Brain microvascular endothelial cell (primary cell): ENCODE measurements at places on chromosomes 16 and 17.
A peak's percentile ranks its signal among the peaks of the same experiment; 100 is the strongest.

DNA sequence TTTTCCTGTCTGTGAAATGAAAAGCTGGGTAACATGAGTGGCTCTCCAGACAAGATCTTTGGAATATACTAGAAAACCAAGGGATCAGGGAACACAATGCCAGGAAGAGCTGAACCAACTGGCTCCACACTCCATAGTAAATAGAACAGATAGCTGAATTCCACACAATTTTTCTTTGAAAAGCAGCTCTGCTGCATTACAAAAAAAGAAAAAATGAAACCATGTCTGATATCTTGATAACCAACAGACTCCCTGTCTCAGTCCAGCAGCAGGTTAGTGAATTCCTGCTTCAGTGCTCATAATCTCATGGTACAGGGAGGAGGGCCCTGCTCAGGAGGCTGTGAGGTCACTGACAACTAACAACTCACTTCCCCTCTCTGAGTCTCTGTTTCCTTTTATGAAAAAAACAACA is 97.1 kb downstream of the CDH11 start:
- peak; percentile 86 for DNase-seq

GRCh38 chr17:65143889-65144604 is 6.9 kb downstream of the RGS9 start:
- no peak for DNase-seq

DNA sequence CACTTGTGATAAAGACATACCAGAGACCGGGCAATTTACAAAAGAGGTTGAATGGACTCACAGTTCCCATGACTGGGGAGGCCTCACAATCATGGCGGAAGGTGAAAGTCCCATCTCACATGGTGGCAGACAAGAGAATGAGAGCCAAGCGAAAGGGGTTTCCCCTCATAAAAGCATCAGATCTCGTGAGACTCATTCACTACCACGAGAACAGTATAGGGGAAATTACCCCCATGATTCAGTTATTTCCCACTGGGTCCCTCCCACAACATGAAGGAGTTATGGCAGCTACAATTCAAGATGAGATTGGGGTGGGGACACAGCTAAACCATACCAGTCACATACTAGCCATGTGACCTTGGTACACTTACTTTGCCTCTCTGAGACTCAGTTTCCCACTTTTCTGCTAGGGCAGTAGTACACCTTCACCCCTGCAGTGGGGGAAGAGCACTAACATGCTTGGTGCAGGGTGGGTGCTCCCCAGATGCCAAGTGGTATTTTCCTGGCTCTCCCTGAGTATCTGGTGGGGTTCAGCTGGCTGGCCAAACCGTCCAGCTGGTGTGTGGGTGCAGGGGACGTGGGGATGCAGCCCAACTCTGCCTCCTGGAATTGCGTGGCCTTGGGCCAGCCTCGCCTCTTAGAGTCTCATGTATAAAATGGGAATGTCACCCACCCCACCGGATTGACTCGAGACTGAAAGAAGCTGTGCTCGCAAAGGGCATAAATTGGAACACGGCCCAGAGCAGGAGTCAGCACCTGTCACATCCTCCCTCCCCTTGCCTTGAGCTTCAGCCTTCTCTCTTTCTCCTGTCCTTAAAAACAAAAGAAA is 364.1 kb downstream of the CPPED1 start:
- no peak for DNase-seq

DNA sequence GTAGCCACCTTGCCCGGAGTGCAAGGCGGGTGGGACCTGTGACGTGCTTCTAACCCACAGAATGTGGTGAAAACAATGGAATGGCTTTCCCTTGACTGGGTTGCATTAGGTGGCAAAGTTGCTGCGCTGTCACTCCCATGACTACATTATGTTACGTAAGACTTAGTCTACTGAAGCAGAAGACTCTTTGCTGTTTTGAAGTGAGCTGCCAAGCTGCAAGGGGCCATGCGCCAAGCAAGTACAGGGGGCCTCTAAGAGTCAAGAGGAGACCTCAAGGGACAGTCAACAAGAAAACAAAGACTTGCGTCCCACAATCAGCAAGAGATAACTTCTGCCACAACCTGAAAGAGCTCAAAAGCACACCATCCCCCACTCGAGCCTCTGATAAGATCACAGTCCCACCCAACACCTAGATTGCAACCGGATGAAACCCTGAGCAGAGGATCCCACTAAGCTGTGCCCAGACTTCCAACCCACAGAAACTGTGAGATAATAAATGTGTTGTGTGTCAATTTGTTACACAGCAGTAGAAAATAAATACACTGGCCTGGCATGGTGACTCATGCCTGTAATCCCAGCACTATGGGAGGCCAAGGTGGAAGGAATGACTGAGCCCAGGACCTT is 16.5 kb downstream of the ANKRD11 start:
- DNase-seq, result peak; percentile 34

DNA sequence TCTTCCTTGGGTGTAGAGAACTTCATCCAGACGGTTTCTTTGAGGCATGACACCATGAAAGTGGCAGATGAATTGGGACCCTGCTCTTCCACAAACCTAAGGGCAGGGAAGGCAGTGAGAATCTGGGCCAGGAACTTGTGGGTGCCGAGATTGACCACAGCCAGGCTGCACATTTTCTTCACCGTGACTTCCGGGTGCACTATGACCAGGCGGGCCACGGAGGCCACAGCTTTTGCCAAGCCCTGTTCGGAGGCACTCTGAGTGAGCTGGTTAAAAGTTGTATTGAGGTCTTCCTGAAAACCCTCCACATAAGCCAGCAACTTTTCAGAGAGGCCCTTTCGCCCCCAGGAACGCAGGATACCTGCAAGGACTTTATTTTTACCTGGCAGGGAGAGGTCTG is 5.9 kb downstream of the GEMIN4 start:
- DNase-seq, result no peak

DNA sequence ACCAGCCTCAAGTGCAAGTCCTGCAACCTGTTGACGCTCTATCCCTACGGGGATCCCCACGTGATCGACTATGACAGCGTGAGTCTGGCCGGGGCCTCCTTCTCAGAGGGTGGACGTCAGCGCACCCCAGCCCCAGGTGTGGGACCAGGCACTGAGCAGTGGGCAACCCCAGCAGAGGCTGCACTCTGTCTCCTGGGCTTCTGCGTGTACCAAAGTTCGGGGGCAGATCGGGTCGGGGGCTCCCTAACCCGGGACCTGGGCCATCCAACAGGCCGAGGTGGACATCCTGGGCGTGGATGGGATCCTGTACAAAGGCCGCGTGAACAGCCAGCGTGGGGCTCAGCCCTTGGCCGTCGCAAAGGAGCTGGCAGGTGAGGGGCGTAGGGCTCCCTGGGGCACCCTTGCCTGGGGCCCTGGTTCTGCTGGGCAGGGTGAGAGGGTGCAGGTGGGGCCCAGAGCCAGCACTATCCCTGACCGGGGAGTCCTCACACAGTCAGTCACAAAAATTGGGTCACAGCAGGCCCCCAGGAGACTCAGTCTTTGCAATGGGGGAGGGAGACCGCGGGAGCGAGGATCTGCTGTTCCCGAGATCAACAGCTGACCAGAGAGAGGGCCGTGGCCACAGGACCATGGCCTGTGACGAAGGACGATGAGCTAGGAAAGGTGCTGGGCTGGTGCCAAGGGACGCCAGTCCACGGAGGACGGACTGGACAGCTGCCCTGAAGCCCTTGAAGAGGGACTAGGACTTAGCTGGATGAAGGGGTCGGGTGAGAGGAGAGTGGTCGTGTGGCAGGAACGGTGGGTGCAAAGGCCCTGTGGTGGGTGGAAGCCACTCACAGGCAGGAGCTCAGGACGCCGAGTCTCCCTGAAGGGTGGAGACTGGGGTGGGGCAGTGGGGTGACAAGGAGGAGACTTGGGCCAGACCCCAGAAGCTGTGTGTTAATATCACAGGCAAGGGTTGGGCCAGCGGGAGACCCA is 20.0 kb downstream of the UBALD1 start:
- DNase-seq, result no peak

DNA sequence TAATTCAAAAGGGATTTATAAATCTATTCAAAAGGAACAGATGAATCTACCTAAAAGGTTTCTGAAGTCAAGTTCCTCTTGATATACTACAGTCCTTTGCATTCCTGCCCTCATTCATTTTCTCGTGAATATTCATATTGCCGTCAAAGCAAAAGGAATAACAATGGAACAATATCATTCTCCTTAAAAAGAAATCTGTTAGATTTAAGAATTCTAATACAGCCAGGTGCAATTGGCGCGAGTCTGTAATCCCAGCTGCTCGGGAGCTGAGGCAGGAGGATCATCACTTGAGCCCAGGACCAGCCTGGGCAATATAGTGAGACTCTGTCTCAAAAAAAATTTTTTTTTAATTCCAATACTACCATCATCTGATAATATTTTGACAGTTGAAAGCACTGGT is 130.3 kb downstream of the BRIP1 start:
- no peak for DNase-seq

DNA sequence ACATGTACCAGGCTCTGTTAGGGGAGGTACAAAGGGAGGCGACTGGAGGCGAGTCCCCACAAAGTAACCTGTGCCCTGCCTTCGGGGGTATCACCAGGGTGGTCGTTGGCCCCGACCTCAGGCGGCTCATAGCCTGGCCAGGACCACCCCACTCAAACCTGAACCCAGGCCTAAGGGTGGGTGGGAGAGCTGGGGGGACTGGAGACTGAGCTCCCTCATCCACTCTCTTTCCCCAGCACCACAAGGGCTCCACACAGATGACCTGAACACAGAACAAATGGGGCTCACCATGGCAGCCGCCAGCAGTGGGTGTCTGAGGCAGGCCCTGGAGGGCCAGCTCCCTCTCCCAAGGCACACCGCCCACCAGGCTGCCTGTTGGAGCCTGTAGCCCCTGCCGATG is 120.6 kb upstream of the TNRC6C start:
- no peak for DNase-seq

- no peak for DNase-seq
Measured at GRCh38 chr16:21186326-21186691, 25.1 kb downstream of the ZP2 start.
